Muscle of arm (tissue), 14 donors: ENCODE measurements at places on chromosomes 7 and 10.

DNA sequence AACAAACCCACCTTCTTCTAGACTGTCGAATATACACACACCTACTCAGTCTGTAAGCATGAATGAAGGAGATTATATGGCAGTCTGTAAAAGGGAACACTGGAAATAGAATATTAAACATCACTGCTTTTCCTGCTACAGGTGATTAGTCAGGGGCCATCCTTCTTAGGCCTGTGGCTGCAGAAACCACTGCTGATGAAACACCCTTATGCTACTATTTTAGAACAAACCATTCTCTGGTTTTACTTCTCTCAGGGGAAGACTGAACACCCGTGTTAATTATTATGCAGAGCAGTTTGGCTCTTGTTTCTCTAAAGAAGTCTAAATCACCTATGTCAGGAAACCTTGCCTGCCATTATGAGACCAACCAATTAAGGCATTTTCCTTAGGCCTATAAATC lies 351.1 kb upstream of the KLF6 start:
- no peak for DNase-seq

GRCh38 chr7:68688416-68689086 lies 909.7 kb upstream of the AUTS2 start:
- DNase-seq = no peak

DNA sequence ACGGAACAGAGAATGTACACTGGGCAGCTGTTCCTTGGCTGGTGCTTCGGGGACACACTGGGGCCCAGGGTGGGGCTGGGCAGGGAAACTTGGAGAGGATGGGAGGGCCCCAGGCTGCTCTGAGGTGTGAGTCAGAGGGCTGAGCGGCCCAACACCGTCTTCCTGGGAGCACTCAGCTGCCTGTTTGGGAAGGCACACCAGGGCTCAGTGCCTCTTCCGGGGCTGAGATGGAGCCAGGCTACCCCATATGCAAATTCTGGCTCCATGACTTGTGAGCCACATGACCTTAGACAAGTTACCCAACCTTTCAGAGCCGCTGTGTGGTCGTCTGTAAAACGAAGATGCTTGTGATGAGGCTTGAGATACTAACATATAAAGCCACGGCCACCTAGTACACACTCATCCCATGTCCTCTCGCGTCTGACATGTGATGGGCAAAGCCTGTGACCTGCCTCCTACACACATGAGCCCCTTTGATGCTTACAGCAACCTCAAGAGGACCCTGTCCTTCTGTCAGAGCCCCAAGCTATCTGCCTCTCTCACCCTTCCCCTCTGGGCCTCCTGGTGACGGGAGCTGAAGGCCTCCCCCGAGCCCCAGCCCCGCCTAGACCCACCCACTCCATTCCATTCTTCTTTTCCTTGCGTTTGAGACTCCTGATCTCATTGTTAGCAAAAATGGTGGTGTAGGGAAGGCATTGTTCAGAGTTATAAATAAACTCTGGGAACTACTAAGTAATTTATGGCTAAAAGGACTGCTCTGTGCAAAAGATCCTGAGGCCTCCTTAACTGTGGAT lies 26.1 kb downstream of the KLRG2 start:
- DNase-seq = no peak

DNA sequence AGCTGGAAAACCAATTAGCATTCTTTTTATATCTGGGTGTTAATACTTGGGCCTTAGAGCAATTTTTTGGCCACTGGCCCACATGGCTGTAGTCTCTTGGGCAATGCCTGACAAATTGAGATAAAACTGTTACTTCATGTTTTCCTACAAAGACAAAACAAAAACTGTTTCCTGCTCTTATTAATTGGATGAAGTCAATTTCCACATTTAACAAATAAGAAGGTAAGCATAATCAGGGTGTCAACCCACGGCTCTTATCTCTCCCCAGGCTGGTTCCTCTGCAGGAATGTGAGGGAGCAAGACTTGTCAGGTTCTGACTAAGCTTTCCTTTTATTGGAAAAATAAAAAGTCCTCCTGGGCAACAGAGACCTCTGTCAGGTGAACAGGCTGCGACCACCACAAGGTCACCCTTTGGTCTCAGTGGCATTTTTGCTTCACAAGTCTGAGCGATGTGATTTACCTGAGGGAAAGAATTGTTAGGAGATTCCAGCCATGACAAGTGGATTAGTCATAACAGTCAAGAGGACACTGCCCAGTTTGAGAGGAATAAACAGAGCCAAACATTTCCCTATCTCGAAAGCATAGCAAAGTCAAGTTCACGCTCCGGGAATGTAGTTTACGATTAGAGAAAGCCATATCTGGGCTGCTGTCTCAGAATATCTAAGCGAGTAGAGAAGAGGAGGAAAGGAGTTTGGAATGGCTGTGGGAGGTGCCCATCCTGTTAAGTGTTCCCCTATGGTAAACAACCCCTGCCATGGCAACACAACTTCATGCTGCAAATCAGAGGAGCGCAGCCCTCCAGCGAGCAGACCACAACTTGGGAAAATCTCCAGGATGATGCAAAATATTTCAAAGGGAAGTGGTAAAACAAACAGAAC lies 144.4 kb downstream of the TES start:
- peak; percentile 81 for DNase-seq

- DNase-seq = no peak
Measured at GRCh38 chr10:119525116-119525515, 17.4 kb downstream of the RGS10 start.

DNA sequence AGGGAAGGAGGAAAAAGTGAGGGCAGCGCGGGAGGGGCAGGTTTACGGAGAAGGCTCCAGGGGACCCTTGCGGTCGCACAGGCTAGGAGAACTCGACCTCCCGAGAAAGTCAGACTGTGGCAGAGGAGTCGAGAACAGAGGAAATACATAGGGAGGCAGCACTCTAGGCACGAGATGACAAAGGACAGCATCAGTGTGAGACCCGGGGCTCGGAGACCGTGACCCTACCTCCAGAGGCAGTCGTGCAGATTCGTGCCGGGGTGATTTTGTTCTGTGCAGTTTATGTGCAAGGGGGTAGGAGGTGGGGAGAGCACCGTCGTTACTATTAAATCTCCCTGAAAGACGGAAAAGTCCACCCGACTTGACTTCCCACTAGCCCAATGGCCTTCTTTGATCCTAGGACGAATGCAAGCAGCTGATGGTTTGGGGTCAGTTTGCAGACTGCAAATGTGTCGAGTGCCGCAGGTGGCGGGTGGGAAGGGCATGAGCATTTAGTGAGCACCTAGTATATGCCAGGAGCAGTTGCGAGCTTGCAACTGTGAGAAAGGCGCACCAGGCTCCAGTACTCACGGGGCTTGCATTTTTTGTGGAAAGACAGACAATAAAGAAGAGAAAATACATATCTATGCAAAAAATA lies 674 bp upstream of the OSBPL3 start:
- no peak for DNase-seq

DNA sequence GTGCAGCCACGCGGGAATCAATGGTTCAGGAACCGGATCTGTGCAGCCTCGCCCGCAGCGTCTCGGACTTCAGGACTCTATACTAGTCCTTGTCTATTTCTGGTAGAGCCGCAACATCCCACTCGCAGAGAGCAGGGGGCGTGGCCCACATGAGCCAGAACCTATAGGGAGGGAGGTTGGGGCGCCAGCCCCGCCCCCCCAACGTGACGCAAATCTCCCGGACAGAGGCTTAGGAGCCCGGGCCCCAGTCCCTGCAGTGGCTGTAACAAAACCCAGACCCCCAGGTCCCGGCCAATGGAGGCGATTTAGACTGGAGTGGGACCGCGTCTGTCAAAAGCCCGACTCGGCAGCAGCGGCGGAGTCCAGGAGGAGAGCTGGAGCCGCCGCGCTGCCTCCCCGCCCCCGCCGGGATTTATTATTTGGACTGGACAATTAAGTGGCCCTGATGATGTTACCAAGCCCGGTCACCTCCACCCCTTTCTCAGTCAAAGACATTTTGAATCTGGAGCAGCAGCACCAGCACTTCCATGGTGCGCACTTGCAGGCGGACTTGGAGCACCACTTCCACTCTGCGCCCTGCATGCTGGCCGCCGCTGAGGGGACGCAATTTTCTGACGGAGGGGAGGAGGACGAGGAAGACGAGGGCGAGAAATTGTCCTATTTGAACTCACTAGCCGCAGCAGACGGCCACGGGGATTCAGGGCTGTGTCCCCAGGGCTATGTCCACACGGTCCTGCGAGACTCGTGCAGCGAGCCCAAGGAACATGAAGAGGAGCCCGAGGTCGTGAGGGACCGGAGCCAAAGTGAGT lies at the start of gene NKX2-3:
TSS of gene NKX2-3 (plus strand) at position 256 of the 809 bp plus-strand sequence. CDS start at position 446, 190 bp downstream.
- DNase-seq = no peak

GRCh38 chr7:134367956-134368749 lies 51.4 kb upstream of the SLC35B4 start:
- DNase-seq = no peak

DNA sequence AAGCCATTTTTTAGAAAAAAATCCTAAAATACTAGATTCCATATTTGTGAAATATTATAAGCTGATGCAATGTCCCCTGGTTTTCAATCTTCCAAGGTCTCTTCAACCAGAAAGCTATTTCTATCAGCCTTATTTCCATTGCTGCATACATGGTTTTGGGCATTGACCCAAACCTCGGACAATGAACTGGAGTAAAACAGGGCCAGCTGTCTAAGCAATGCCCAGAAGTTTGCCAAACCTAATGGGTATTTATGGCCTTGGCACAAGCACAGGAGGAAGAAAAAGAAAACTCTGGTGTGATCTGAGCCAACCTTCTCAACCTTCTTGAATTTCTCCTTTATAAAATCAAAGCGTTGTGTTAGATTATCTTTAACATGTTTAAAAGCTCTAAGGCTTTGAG lies 402.3 kb downstream of the DNAJB9 start:
- peak; percentile 35 for DNase-seq

DNA sequence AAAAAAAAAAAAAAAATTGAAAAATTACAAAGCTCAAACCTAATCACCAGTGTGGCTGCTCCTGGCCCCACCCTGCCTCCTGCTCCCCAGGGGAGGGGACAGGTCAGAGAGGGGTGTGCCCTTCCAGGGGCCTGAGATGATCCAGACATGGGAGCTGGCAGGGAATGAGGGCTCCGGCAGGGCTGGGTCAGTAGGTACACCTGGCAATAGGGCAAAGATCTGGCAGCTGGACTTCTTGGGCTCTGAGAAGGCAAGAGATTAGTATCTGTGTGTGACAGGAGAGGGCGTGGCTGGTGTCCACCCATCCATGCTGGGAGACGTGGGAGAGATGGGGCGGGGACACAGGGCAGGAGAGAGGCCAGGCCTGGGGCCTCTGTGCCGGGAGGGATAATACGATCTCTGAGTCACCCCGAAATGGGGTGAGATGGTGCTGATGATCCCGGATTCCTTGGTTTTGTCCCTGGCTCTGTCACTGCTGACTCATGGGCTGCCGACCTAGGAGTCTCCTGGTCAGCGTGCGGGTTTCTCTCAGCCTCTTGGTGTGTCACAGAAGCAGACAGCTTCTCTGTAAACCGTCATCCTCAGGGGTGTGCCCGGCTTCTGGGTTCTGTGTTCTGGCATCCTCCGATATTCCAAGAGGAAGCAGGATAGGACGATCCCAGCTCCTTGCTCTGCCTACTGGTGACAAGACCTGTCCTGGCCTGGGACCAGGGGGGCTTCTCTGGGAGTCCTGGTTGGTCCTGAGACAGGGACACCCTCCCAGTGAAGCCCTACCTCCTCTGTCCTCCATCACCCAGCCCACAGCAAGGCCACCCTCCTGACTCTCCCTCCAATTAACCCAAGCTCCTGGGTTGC lies 8.2 kb upstream of the CLDN4 start:
- no peak for DNase-seq

GRCh38 chr10:126632705-126633104 lies 37.8 kb downstream of the C10orf90 start:
- no peak for DNase-seq

GRCh38 chr10:104802941-104803340 lies 161.9 kb downstream of the SORCS3 start:
- DNase-seq = no peak

GRCh38 chr10:26837139-26837538 lies 23.6 kb downstream of the ABI1 start:
- DNase-seq = no peak

DNA sequence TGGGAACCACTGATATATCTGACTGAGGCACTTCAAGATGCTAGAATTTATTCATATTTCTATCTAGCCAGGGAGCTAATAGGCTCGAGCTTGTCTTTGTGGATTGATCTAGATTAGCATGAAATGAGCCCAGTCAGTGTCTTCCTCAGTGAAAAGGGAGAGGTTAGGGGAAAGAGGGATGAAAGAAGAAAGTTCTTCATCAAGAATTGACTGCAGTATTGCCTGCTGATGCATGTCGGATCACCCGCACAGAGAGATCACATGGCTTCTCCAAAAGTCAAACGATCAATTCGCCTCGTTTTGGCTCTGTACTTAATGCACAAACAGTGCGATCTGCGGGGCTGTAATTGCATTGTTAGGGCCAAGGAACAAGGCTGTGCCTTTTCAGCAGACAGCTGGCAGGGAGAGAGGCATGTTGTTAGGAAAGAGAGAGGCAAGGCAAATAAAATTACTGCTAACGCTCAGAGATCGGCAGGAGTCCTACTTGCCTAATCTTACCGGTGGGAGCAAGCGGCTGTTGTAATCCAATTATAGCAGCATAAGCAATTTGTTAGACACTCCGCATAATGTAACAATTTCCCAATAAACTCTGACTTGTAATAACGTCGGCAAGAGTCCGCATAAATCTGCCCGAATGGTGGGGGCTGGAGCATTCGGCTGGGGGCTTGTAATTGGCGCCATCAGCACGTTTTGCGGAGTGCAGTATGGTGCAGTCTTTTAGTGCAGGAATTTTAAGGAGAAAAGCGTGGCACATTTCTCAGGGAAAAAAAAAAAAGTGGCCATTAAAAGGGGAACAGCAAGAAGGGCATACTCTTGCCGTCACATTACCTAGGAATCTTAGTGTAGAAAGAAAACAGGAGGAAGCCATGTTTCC lies 102.1 kb downstream of the POLL start:
- no peak for DNase-seq

DNA sequence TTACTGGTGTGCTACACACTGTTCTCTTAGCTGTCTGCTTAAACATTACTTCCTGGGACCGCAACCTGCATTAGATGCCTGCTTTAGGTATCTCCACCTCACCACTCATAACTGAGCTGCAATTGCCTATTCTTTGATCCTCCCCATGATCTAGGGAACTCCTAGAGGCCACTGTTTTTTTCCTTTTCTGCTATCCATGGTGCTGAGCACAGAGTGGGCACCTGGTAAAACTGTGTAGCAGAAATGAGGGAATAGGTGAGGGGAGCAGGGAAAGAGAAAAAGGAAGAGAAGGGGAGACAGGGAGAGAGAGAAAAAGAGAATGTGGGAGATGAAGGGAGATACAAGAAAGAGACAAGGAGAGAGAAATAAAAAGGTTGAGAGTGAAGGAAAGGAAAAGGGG lies 434.9 kb downstream of the ADRA2A start:
- DNase-seq = no peak

DNA sequence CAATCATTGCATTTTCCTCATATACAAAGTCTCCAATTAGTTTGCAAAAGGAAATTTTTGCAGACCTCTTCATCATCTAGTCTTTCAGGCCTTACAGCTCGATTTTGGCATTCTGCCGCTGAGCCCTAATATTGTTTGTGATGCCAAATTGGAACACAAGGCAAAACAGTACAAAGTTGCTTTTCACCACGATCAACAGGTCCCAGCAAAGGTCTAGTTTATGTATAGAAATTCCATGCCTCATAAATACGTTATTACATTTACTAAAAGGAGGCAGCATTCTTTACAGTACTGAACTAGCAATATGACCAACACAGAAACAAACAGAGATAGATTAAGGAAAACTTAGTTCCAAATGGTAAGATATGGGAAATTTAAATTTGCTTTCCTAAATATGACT lies 7.0 kb upstream of the DNAJC1 start:
- no peak for DNase-seq
